Foreskin keratinocyte (primary cell): ENCODE measurements at places on chromosomes 3 and 15. TPM values are rescaled to one million over a fixed set of nuclear protein-coding genes. Genes with fewer than 3 reads are reported as not detected.

SNX22 gene
- 0.29 and 0.33 TPM in 2 replicates for polyA plus RNA-seq

GABRB3 gene
- 0.27 and 0.43 TPM in 2 replicates for polyA plus RNA-seq

LRRC31 gene
- polyA plus RNA-seq: not detected in 2 replicates

DNA sequence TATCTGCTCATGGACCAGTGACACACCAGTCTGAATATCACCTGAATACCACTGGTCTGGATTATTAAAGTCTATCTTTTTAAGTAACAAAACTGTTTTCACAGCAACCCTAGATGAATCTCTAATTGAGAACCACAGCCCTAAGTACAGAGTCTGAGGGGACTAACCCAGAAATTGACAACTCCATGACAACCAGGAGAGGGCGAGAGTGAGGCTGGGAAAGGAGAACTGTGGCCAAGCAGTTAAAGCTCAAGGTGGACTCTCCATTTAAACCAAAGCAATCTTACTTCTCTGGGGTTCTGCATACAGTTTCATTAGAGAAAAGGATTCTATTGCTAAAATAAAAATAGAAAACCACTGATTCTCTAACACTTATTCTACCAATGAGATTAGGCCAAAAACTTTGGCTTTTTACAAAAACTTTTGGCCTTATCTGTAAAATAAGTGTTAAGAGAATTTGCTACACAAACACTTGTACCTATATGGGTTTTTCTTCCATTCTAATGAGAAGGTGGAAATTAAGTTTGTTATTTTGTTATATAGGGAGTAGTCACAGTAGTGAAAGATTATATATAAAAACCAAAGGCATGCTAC is 11.4 kb downstream of the NEK10 start:
- no peak for DNase-seq

- no peak for DNase-seq
Measured at GRCh38 chr3:174318181-174318580, 541.0 kb upstream of the NAALADL2 start.

- DNase-seq: no peak
Measured at GRCh38 chr3:145953316-145953715, 207.7 kb downstream of the PLOD2 start.
